ELR (cell line): ENCODE measurements at places on chromosomes 13 and 19.

- DNase-seq: peak; percentile 59
Observed at GRCh38 chr13:102555914-102556553, 40.8 kb upstream of the TPP2 start.

DNA sequence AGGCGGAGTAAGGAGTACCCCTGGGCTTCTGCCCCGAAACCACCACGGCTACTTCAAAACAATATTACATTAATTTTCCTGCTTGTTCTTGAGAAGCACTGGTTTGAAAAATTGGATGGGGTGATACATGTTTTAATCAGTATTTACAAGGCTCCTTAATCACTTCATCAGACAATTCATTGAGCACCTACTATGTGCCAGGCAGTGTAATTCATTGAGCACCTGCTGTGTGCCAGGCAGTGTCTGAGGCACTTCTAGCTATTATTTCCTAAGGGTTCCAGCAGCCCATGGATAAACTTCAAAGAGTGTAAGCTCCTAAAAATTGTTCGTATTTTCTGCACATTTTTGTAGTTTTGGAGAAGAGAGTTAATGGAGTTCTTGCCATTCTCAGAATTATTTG lies 1.6 kb upstream of the GAS6 start:
- DNase-seq: no peak

DNA sequence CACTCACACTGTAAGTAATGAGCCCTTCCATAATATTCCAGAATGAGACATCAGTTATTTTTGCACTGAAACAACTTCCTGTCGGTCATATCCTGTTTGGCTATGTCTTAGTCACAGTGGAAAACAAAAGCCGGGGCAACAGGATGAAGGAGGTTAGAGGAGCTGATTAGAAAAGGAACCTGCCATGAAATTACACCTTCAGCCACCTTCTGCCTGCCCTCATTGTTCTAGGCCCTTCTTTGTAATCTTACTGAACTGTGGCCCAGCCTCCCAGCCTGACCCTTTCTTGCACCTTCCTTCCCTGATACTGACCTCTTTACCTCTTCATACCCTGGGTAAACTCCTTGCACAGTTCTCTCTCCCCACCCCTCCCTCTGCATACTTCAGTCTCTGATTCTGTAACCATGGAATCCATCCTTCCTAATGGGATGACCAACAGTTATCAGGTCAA lies 67.3 kb downstream of the DOCK9 start:
- DNase-seq: peak; percentile 91

DNA sequence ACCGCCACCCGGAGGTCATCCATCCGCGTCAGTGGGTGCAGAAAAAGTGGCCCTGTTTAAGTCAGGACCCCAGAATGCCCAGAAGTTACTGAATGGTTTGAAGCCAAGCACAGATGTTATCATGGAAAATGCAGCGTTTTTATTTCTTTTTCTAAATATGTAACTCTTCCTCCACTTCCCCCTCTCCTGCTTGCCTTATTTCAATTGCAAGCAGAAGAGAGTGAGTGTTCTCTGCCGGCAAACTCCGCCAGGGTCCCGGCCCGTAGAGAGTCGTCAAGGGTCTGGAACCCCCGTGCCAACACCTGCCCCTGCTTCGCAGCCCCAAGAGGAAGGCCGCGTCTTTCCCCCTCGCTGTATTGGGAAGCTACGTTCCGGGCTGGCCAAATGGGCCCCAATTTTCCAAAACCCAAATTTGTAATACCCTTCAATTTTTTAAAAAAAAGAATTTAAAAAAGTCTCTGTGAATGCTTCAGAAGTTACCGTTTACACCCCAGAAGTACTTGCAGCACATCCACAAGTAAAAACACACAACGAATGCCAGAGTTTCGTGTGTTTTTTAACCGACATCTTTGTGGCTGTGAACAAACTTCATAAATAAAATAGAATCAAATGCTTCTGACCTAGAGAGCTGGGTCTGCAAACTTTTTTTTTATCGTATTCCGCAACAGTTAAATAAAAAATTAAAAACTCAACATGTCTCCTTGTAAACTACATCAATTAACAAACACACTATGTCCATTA lies 712 bp upstream of the PDX1 start:
- DNase-seq: no peak

GRCh38 chr19:281156-281853 lies 9.9 kb downstream of the PLPP2 start:
- no peak for DNase-seq

GRCh38 chr19:35514282-35514809 lies 897 bp upstream of the DMKN start:
- peak; percentile 55 for DNase-seq

GRCh38 chr13:29758531-29759114 lies 91.8 kb downstream of the UBL3 start:
- DNase-seq: peak; percentile 14

GRCh38 chr13:66225072-66225471 lies 1005.1 kb downstream of the PCDH9 start:
- no peak for DNase-seq
